Naive thymus-derived CD8-positive, alpha-beta T cell (primary cell): ENCODE measurements at places on chromosomes 1 and 21.

- no peak for DNase-seq
Measured at GRCh38 chr21:44516342-44516741, 23.7 kb downstream of the KRTAP10-1 start.

DNA sequence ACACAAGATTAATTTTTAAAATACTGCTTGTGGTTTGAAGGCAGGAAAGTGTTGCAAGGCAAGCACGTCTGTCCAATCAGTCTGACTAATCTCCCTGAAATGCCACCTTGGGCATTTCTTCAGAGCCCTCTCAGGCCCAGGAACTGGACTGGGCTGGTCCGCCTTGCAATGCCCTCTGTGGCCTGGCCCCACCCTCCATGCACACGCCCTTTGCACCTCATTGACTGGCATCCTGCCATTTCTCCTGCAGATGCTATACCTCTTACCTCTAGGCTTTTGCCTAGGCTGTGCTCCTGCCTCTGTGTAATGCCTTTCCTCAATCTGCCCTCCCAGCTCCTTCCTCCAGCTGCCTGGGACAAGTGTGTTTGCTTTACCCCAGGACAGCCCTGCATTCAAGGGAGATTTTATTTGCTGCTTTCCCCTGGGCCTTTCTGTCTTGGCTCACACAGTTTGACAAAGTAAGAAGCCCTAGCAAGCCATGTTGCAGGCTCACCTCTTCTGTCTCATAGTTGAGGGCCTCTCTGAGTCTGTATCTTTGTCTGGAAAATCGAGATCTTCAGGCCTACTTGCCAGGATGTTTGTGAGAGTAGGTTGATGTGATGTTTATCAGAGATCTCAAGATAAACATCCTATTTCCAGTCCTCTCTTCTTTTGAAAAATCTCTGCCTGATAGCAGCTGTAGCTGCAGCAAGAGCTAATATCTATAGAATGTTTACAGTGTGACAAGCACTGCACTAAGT, 149.2 kb upstream of the JUN start:
- DNase-seq = no peak

GRCh38 chr1:37932759-37933158, 14.1 kb downstream of the INPP5B start:
- DNase-seq = no peak

DNA sequence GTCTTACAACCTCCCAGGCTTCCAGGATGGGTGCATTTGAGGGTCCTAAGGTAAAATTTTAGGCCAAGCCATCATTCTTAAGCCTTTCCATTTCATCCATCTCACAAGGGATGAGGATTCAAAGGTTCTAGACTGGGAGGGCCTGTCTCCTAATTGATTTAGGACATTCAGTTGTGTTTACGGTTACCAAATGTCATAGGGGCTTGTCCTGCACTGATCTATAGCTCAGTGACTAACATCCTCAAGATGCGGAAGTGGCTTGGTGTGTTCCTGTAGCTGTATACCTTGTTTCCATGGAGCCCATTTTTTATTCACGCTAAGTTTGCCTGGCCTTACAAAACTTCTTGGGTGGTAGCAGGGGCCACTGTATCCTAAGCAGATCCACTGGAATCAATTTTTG, 52.8 kb downstream of the DUSP10 start:
- no peak for DNase-seq

- DNase-seq = no peak
Measured at GRCh38 chr1:20187813-20188454, 1.6 kb upstream of the PLA2G2C start.

GRCh38 chr21:37800057-37800455, 116.2 kb downstream of the KCNJ6 start:
- no peak for DNase-seq

- no peak for DNase-seq
Measured at GRCh38 chr1:116097626-116098025, 13.6 kb upstream of the MAB21L3 start.

DNA sequence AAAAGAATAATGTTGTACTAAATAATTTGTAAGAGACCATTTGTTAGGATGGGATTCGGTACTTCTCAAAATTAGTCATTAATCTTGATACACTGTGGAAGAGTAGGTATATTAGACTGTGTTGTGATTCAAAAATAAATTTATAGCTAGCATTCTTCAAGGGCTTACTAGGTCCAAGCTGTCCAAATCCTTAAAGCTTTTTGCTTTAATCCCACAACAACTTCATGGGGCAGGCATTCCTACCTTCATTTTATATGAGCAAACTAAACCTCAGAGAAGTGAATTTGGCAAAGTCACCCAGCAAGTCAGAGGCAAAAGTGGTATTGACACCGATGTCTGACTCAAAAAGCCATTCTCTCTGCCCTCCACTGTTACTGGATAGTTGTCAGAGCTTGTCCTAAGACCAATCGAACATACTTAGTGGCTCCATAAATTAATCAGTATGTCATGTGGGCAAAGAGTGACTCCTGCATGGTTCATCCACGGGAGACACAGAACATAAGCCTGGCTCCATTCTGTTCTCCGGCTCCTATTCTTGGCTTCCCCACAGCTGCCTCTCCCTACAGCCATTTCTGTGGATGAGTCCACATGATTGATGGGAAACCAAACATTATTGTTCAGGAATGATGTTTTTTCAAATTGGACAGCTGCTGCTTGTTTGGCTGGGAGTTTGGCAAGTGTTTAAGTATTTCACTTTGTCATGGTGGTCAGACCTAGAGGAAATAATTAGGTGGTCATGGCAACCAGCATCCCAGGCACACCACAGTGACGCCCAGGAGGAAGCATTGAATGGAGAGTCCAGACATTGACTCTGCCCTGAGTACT, 133.4 kb upstream of the FGGY start:
- no peak for DNase-seq

DNA sequence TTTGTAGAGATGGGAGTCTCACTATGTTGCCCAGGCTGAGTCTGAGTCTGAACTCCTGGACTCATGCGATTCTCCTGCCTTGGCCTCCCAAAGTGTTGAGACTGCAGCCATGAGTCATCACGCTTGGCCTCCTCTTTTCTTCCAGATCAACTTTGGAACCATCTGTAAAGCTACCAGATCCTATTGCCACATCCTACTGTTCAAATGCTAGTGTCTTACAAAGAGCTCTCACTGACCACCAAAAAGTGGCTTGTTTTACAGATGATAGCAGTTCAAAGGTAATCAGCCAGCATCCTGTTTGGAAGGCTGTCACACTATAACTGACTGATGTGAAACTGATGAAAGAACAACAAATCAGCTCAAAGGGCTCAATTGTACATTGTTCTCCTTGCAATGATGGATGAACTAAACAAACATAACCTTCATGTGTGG, 221.6 kb downstream of the AKT3 start:
- no peak for DNase-seq

DNA sequence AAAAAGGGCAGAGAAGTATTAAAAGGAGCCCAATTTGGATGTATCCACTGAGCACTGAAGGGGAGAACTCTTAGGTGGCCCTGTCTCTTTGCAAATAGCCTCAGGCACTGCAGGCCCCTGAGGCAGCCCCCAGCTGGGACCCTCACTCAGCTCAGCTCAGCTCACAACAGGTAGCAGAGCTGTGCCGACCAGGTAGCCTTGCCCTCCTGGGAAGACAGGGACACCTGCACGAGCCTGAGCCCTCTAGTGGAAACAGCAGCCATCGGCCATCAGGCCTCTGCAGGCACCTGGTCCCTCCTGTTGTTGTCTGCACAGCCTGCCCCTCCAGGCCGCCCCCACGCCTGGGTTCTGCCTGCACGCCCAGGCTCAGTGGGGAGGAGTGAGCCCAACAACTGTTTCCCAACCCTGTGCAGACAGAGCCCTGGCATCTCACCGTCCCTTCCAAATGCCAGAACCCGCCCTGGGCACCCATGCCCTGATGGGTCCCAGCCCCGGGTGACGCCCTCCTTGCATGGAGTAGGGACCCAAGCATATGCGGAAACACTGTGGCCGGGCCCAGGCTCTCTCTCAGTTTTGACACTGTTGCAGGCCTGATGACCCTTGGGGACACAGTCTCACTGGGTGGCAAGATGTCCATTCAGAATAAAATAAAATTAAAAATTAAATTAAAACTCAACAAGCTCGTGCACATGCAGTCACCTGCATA, 60.0 kb upstream of the AJAP1 start:
- DNase-seq = no peak

- DNase-seq = no peak
Measured at GRCh38 chr1:211420389-211420788, 71.6 kb downstream of the RD3 start.

GRCh38 chr1:85387781-85388180, 77.2 kb downstream of the DDAH1 start:
- no peak for DNase-seq

GRCh38 chr1:232012773-232013386, 386.3 kb downstream of the DISC1 start:
- no peak for DNase-seq

DNA sequence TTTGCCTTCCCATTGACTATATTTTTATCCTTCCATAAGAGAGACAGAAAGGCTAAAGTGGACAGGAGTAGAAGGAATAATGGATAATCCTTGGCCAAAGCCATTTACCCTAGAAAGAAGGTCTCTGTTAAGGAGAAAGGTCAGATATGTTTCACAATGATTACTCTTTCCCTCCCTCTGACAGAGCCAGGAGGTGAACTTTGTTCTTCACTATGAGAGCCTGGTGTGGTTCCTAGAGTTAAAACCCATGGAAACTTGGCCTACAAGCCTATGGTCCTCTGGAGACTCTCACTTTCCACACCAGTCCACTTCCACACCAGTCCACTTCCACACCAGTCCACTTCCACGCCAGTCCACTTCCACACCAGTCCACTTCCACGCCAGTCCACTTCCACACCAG, 479.9 kb upstream of the ZP4 start:
- DNase-seq = no peak

- no peak for DNase-seq
Measured at GRCh38 chr1:229116114-229116513, 154.8 kb upstream of the RAB4A start.

DNA sequence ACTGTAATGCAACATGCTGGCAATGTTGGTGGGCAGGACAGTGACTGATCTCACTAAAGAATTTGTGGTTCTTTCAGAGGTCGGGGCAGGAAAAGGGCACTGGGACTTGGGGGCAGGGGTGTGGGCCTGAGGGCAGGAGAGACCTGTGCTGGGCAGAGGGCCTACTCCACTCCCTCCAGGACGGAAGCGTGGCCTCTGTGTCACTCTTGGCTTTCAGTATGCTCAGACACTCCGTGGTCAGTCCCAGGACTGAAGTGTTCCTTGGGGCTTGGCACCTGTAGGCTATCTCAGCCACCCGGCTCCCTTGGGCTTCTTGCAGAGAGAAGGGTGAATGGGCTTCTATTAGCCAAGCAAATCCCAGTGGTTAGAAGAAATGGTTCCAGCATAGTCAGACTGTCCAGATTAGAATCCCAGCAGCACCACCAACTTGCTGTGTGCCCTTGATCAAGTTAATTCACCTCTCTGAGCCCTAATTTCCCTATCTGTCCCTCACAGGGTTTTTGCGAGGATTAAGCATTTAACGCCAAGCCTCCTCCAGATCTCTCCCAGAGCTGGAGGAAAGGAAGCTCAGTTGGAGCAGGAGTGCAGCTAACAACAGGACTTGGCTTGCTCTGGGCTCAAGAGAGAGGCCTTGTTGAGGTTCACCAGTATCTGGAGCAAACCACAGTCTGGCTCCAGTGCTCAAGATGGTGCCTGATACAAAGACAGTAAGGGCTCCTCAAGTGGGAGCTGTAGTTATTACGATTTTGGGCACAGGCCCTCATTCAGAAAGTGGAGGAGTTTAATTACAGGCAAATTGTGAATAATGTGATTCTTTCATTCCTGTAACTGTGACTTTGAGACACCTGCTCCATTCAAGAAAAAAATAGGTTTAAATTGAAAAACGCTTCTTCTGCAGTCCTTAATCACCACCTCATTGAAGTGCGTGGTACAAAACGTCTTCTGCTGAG, 57.7 kb upstream of the LRP8 start:
- DNase-seq = no peak

GRCh38 chr1:235612761-235613160, 36.8 kb downstream of the GNG4 start:
- no peak for DNase-seq

- DNase-seq = no peak
Measured at GRCh38 chr1:15788624-15789301, 18.7 kb downstream of the UQCRHL start.

DNA sequence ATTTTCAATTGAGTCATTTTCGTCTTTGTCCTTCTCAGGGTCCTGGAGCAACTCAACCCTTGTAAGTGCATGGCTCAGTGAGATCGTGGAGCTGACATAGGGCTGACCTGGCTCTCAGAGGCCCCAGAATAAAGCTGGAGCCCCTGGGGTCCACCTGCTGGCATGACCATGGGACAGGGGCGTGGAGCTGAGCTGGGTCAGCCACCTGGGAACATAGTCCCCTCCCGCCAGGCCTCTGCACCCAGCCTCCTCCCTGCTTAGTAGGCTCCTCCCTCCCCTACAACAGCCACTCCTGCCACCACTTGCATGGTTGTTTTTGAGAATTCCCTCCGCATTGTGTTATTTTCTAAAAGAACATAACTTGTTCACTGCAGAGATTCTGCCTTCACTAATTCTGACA, 3.1 kb upstream of the RIPK4 start:
- DNase-seq = no peak

DNA sequence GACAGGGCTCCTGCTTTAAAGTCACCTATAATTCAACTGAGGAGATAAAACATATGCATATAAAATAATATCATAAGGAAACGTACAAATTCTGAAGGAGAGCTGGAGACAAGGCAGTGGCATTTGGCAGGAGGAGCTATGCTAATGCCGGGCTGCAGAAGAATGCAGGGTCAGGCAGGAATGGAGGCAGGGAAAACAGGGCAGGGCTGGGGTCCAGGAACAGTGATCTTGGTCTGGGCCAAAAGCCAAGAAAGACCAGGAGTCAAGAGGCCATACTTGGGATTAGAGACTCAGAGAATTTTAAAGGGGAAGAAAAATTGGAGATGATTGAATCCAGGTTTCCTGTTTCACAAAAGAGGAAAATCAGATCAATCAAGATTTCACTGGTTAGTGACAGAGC, 20.0 kb upstream of the BRDT start:
- DNase-seq = no peak

- DNase-seq = no peak
Measured at GRCh38 chr1:153685544-153686340, 7.3 kb downstream of the NPR1 start.

DNA sequence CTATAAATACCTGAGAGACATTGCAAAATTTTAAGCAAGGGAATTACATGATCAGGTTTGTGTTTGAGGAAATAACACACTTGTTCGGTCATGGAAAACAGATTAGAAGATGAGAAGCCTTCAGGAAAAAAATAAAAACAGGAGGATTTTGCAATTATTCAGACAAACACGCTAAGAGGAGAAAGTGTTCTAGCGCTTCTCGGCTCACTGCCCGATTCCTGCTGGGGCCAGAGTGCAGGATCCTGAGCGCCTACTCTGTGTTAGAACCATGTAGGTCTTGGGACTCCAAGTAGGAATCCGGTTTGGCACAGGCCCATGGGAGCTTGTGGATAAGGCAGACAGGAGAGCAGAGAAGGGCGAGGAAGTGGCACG, 8.1 kb upstream of the PRELP start:
- no peak for DNase-seq
